ENCODE measurements at places on chromosomes 4 and X.

DNA sequence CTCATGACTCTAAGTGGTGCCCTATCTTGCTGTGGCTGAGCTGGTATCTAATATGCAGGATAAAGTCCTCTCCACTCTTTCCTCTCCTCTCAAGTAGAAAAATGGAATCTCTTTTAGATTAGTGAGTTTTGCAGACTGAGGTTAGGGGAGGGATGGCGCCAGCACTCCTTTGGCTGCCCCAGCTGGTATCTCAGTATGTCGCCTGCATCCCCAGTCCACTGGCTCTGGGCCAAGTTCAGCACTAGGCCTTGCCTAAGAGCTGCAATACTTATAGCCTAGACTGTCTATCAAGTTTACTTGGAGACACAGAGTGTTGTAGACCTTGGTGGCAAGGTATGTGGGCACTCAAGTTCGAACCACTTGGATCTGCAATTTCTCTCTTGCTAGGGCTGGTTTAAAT, 351.3 kb downstream of the NAP1L3 start:
- no peak for DNase-seq

- no peak for DNase-seq
These were observed 1.2 kb upstream of the DNAJB14 start for GRCh38 chr4:99947608-99948007.

DNA sequence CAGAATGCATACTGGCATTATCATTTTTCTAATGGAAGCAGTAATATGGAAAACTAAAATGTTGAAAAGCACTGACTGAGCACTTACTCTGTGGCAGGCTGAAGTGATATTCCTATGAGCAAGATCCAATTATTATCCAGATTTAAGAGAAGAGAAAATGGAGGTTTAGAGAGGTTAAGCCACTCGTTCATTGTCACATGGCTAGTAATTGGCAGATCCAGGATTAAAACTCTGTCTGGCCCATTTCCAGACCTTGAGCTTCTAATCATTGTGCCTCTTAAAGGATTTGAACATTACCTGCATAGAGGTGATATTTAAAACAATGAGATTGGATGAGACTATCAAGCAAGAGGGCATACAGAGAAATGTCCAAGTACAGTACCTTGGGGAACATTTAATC, 80.6 kb downstream of the MFAP3L start:
- DNase-seq: no peak

DNA sequence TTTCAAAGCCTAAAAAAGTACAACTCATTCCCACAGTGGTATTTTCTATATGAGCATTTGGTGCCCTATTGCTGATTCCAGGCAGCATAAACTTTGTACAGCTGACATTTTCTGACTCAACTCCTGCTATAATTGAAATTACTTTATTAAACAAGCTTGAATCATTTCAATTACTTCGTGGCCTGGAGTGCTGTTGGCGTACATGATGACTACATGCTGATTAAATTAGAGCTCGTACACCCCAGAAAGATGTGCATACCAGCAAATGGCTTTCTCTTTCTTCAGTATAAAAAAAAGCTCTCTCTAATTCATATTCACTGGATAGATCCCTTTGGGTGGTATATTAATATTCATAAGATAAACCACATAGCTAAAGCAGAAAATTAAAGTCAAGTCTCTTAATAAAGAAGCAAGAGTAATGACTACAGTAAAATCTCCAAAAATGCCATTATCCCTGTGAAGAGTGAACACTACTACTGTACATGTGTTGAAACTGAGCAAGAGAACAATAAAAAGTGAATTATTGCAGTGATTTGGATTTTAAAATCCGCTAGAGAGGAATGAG, 245.0 kb upstream of the IGFBP7 start:
- DNase-seq: no peak

DNA sequence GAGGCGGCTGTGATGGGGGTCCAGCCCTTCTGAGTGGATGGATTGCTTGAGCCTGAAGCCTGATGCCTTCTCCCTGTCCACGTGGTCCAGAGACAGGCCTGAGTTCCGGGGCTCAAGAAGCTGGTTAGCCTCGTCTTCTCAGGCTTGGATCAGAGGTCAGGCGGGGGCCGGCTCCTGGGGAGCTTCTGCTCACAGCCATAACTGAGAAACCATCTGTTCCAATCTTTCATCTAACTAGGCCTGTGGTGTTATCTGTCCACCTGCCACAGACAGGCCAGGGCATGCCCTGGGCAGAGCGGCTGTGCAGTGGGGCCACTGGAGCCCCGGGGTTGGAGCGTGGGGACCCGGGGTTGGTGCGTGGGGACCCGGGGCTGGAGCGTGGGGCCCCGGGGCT, 63.1 kb downstream of the SORCS2 start:
- no peak for DNase-seq

DNA sequence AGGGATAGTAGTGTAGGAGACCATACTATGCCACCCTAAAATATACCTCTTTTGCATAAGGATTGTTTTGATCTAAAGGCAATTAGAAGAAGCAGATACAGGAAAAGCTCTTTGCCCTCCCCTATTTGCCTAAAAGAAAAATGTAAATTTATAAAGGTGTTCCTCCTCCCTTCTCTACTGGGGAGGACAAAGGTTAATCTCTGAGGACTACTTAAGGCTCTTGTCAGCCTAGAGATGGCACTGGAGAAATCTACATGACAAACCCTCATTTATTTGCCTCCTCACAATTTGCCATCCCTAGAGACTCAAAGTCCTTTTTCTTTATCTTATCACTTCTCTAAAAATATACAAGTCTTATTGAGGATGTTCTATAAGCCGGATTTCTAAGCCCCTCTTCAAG, 1021.8 kb downstream of the STPG2 start:
- no peak for DNase-seq

DNA sequence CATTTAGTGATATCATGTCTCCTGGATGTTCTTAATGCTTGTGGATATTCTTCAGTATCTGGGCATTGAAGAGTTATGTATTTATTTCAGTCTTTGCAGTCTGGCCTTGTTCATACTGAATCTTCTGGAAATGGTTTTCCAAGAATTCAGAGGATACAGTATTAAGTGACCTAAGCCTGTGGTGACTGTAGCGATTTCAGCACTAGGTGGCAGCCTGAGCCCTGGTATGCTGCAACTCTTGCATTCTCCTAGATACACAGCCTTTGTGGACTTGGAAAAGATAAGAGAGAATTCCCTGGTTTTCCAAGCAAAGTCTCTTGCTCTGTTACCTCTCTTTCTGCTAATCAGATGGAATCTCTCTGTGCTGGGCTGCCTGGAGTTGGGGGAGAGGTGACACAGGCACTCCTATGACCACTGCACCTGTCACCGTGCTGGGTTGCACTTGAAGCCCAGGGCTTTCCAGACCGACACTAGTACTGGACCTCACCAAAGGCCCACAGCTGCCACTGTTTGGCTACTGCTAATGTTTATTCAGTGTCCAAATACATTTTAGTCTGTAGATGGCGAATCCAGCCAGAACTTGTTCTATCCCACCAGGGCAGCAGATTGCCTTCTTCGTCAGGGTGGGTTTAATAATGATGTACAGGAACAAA, 19.3 kb upstream of the SPIN2A start:
- peak; percentile 11 for DNase-seq

- DNase-seq: no peak
These were observed 33.7 kb downstream of the TMEM150C start for GRCh38 chr4:82528074-82528473.

DNA sequence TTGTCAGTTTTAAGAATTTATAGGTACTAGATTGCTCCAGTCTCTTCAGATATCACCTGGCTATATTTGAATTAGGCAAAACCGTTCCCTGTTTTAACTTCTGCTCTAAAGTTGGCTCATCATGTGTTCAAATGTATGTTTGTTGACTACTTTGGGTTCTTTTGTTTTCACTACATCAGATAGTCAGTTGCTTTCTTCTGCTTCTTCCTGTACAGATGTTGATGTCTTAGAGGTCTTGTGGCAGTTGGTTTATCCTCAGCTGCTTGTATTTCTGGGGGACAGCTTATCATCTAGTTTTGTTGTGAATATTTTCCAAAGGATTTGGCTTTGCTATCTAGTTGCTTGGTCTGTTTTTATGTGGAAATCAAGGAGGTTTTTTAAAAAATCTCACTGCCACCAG, 28.0 kb downstream of the TBC1D19 start:
- no peak for DNase-seq

DNA sequence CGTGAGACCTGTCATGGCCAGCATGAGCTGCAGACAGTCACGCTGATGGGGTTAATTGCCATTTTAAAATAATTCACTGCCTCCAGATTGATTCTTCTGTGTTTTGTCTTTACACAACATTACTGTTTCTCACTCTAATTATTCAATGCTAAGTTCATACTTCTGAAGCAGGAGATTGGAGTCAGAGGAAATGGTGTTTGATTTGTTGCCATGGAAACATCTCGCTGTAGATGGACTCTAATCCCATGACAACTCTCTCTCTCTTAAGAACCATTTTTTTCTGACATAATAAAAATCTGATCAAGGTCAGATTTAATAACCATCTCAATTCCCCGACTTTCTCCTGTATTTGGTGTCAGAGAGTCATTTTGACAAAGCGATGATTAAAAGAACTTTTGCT, 209.0 kb downstream of the IDS start:
- DNase-seq: no peak

GRCh38 chrX:112991801-112992200, 151.2 kb upstream of the AMOT start:
- no peak for DNase-seq

DNA sequence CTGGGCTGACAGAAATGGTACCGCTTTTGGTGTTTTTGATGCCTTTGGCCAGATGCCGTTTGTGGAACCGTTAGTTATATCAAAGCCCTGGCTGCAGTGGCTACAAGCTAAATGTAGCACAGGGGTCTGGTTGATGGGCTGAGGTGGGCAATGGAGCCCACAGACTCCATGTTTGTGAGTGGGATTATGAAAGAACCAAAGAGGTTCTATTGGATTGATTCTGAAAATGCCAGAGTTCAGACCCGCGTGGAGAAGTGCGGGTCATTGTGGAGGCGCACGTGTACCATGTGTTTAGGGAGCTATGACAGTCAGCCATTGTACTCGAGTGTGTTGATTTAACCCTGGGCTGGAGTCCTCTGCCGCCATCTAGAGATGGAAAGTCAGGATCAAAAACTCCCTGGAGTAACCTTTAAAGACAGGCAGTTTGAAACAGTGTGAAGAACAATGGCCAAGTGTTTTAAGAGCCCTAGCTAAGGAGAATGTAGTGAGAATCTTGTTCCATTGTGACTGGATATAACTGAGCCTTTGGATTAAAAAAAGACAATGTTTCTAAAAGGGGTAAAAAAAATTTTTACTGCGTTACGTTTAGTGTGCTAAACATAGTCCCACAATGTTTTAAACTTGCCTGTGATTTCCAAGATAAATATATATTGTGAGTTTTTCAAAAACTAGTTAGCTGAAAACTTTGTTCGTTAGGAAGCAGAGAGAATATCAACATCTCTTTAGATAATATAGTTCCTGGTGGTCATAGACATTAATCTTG, 12.7 kb downstream of the ART3 start:
- DNase-seq: peak; percentile 9

DNA sequence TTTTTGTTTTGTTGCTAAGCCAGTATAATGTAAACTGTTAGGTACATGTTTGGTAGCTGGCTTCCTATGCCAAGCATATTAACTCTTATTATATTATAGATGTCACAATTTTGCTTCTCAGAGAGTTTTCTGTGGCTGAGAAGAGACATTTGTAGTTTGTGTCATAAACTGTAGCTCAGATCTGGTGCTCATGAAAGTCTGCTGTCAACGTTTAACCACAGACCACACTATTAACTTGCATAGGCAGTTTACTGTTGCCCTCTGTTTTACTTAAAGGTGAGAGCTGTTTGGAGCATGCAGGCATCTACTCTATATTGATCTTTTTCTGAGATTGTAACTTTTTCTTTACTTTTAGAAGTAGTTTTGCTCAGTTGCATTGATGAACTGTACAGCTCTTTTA, 166.8 kb downstream of the TLL1 start:
- no peak for DNase-seq

DNA sequence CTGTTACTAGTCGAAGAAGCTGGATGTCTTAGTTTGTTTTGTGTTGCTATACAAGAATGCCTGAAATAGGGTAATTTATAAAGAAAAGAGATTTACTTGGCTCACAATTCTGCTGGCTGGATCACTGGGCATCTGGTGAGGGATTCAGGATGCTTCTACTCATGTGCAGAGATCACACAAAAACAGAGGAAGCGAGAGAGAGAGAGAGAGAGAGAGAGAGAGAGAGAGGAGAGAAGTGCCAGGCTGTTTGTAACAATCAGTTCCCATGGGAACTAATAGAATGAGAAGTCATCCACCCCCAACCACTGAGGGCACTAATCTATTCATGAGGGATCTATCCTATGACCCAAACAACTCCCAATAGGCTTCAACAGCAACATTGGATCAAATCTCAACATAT, 66.2 kb upstream of the FAM9A start:
- no peak for DNase-seq

DNA sequence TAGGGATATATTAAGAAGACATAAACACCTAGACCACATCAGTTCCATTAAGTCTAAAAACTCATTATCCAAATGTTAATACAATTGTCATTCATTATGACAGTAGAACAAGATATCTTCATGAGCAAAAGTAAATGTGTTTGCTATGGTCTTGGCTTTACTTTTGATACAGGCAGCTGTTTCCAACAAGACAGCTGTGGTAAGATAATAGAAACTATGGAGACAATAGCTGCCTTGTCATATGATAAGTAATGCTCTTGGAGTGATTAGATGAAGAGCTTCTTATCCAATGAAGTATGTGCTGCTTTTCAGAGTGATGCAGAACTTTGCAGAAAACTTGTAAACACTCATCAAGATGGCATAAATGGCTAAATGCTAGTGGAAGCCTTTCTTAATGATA, 1066.0 kb downstream of the FSTL5 start:
- DNase-seq: peak; percentile 5

DNA sequence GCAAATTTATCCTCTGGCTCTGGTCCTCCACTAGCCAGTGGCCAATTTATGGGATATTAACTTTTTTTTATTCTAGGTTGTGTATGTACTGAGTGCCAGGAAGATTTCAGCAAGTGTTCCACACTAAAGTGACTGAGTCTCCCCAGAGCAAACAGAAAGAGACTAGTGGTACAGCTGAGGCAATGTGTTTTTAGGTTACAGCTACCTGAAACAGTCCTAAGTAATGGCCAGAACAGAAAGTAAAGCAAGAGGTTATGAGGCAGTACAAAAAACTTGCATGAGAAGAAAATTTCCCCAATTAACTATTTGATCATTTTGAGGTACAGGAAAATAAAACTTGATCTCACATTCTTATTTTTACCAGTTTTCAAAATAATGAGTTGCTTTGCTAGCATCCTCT, 31.2 kb downstream of the PRDM8 start:
- DNase-seq: no peak

- no peak for DNase-seq
These were observed 399.6 kb upstream of the CT83 start for GRCh38 chrX:116862340-116862739.

- DNase-seq: no peak
These were observed 20.5 kb downstream of the RWDD4 start for GRCh38 chr4:183638436-183638835.

DNA sequence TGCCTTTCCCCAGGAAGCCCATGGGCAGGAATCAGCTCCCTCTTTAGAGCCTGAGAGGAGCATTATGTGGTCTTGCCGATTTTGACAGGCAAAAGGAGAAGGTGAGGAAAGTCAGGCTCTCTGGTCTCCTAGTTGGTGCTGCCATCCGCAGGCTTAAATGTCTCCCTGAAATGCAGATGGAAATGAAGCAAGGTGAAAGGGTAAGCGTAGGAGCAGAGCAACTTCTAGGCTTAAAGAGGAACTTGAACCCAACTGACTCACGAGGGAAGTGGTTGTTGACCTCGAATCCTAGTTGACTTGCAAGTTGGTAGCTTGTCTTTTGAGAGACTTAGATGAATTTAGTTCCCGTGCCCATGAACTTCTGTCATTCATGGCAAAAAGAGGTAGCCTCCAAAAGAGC, 205.9 kb downstream of the PTTG2 start:
- no peak for DNase-seq
